ENCODE measurements at places on chromosomes 2 and 18.

GRCh38 chr18:57649556-57650500 is 28.2 kb upstream of the NARS1 start:
- no peak for DNase-seq

- DNase-seq, result no peak
Observed at GRCh38 chr2:105373895-105374401, 24.9 kb downstream of the FHL2 start.

- no peak for DNase-seq
Observed at GRCh38 chr2:119592436-119592835, 48.2 kb downstream of the CFAP221 start.

- no peak for DNase-seq
Observed at GRCh38 chr2:241064802-241065354, 37.2 kb downstream of the MTERF4 start.

DNA sequence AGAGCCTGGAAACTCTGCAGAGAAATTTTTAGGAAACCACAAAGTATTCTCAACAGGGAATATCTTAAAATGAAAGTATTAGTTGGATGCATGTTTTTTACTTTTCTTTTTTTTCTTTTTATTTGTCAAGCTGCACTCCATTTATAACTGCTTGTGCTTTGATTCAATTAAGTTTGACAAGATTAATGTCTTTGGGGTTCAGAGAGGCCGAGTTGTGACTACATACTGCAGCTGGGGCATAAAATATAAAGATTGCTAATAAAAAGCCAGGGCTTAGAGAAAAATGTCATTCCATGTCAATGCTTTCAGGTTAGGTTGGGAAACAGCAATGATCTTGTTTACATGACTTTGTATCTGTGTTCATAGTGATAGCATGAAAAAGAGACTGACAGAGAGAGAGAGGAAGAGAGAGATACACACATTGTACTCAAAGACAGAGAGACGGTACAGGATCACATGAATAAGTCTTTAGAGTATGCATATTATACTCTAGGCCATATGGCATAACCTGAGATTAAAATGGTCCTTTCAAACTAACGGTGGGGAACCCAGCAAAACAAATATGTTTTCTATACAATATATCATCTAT is 1022.3 kb upstream of the CNTNAP5 start:
- DNase-seq, result no peak

DNA sequence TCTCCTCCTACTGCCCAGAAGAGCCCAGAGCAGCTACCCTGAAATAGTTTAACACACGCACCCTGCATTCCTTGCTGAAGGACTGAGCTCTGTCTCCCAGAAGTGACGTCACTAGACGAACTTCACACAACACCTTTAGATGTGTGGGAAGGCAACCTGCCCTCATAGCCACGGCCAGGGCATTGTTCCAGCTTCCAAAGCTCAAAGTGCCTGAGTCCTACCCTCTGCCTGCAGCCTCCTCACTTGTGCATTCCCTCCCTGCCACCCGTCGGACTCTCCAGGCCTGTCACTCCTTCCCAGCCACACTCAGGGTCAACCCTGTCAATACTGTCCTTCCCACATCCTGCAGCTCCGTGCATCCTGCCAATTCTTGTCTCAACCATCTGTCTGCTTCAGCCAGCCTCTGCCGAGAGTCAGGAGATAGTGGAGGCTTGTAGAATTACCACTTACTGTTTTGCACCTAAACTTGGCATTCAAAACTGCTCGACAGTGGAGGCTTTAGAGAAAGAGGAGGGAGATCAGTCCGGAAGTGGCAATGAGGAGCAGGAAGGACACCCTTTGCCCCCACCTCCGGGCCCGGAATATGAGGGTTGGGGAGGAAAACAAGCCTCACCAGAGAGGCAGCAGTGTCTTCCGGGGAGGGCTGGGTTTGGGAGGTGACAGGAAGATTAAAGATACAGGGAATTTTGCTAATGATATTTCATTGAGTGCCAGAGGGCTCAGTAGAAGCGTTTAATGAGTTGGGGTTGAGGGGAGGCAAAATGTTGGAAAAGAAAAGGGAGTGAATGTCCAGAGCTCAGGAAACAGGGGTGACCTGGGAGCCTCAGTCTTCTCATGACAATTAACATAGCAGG is 72.3 kb upstream of the ATG16L1 start:
- DNase-seq, result no peak

GRCh38 chr2:71223767-71224333 is 3.1 kb downstream of the PAIP2B start:
- DNase-seq, result no peak

- no peak for DNase-seq
Observed at GRCh38 chr2:47178341-47178740, 23.2 kb upstream of the STPG4 start.

DNA sequence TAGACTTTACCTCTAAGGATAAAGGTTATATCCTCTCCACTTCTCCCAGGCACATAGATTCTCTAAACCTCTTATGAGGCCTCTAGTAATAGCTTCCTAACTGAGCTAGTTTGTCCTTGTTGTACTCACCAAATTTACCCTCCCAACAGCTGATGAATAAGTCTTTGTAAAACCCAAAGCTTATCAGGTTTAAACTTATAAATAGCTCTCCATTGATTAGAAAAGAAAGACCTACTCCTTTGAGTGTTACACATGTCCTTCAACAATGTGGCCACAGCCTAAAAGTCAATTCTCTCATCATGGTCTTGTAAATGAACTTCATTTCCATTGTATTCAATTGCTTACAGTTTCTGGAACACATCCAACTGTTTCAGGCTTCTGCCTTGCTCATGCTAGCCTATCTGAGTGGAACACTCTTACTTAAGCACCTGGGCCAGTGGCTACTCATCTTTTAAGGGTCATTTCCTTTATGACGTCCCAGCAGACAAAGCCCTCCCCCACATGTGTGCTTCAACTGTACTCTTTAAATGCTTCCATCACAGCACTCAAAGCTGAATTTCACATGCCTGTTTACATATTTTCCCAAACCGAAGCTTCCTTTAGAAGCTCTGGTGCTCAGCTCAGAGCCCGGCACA is 131.6 kb downstream of the CDH2 start:
- no peak for DNase-seq

- no peak for DNase-seq
Observed at GRCh38 chr2:209431701-209432100, 7.9 kb downstream of the MAP2 start.

GRCh38 chr18:3547891-3548615 is 98.1 kb downstream of the TGIF1 start:
- DNase-seq, result no peak

GRCh38 chr2:68031043-68031442 is 31.8 kb downstream of the C1D start:
- DNase-seq, result no peak

- no peak for DNase-seq
Observed at GRCh38 chr2:114040826-114041225, 150.9 kb downstream of the ACTR3 start.

DNA sequence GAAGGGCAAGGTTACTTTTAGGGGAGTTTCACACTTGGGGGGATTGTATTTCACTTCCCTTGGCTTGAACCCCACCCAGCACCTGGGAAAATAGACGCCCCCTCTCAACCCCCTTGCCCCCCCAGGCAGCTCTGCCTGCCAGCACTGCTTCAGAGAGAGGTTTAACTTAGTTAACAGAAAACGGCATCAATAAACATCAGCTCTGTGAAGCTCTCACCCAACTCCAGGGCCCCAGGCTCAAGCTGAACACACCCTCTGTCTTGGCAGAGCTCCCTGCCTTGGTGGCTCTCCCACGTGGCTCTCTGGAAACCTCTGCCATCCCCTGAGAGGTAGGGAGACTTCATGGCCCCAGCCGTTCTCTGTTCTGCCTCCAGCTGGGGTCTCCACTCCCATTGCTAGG is 244.1 kb downstream of the ACKR3 start:
- DNase-seq, result no peak

DNA sequence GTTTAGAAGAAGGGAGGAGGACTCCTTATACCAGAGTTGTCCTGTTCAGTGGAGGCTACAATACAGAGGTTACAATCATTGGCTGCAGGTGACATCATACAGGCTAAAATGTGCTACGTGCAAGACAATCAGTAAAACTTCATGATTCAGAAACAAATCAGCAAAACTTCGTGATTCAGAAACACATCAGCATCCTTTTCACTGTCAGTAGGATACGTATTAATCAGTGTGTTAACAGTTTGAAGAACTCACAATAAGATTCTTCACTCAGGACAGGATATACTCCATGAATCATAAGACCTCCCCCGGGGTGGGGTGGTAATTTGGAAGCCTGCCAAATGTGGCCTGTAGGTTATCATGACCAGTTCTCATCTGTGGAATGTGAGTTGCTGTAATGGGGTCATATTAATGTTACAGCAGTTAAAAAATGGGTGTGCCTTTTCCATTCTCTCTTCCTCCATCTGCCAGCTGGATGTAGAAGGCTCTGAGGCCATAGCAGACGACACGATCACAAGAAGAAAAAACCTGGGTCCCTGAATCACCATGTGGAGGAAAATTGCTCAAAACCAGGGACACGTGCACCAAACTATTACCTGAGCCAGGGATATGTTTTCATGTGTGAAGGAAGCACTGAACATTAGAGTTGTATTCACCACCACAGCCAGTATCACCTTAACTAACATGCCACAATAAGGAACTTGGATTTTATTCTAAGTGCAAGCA is 134.8 kb upstream of the CREB1 start:
- no peak for DNase-seq

DNA sequence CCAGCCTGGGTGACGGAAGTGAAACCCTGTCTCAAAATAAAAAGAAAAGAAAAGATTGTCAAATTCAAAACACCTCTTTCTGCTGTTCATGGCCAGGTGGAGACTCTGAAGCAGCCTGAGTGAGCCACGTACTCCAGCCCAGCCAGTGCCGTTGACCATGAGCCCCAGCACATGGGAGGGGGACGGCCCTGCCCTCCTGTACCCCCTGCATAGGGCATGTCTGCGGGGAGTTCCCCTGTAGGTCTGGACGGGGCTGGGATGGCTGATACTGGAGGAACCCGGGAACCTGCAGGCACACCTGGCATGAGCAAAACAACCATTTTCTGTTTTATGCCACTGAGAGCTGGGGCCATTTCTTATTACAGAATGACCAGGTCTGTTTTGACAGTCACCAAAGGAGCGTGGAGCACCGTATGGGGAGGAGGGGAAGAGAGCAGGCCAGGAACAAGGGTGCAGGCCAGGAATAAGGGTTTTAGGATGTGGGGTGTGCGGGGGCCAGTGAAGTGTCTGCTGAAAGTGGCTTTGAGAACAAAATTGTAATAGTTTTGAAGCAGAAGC is 30.1 kb downstream of the TMEM18 start:
- DNase-seq, result no peak

- no peak for DNase-seq
Observed at GRCh38 chr2:226994775-226995174, 158.9 kb downstream of the RHBDD1 start.

DNA sequence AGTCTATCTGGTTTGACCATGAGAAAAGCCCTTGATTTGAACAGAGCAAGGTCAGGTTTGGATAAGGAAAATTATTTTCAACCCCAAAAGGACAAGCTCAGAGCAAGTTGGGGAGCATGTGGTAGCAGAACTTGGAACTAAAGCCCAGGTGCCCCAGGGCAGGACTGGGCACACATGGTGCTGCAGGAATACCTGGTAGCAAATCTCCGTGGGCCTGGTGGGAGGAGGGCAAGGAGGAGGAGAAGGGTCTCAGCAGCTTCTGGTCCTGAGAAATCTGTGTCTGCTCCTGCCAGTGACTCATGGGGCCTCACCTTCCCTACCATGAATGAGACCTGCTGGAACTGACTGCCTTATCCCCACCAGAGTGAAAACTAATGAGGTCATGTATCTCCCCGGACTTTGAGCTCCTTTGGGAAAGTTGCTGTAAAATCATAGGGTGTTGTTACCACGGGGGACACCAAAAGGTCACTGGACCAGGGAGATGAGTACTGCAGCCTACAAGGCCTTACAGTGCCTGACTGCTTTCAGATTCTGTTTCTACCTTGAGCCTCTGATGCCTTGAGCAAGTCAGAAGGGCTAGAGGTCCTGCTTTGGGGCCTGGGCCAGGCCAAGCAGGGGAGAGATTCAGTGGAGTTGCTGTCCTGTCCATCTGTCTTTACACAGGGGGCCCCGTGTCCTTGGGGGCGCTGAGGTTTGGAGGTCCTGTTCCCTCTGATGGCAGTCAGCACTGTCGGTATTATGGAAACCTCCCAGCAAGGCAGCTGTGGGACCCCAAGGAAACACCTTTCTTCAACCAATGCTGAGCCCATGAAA is 304.0 kb downstream of the MYCN start:
- DNase-seq, result no peak

DNA sequence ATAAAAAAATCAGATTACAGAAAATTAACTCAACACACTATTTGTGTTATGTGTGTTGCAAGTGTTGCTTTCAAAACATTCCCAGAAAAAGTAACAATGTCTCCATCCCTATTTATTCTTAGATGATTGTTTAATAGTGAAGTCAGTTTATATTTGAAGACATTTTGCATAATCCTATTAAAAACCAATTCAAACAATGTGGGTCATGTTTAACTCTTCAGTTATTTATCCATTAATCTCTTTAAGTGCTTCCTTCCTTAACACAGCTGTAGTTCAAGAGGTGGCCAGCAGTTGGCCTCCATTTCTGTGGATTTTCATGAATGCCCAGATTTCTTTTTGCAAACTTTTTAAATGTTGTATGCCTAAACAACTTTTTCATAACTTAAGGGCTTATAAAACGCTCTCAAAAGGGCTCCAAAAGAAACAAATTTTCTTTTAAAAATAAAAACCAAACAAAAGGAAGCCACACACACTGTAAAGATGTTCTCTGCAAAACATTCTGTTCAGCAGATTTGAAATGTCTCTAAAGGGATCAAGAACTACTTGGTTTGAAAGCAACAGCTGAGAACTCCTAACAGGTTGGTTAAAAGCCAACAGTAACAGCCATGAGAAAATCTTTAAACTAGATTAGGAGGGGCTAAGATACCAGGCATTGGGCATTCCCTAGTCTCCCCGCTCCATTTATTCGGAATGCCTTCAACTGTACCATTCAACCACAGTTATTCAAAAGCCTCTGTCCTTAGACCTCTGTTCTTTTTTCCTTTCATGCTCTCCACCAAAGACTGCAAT is 71.5 kb downstream of the THADA start:
- no peak for DNase-seq

DNA sequence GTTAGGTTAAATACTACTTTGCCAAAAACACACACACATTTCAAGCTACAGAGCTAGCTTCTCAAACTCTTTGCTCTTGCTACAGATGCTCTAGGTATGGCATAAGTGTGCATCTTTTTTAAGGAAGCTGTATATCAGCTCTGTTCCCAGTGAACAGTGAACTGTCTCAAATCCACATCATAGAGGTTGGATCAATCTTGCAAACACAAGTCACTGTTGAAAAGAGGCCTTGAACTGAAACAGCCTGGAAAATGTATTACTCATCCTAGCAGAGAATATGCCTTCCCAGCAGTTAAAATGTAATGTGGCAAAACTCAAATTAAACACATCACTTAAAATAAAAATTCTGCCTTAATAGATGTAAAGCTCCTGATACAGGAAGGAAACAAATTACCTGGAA is 151.8 kb downstream of the WDPCP start:
- no peak for DNase-seq

DNA sequence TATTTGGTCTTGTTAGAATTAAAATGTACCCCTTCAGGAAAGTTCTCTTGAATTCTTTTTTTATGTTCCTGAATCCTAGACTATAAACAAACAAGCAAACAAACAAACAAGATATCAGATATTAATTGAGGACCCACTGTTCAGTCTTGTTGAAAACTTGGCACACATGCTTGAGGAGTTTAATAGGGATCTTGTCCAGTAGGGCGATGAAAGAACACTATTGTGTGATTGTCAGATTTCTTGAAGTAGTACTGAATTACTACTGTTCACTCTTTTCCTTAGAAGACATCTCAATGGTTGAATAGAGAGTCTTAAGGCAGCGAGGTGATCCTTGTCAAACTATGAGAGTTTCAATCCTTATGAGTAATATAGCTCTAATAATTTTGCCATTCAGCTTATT is 130.2 kb downstream of the PTPRM start:
- DNase-seq, result no peak
